ENCODE measurements at places on chromosomes 5 and 9. TPM values are rescaled to one million over a fixed set of nuclear protein-coding genes. Genes with fewer than 3 reads are reported as not detected.

DNA sequence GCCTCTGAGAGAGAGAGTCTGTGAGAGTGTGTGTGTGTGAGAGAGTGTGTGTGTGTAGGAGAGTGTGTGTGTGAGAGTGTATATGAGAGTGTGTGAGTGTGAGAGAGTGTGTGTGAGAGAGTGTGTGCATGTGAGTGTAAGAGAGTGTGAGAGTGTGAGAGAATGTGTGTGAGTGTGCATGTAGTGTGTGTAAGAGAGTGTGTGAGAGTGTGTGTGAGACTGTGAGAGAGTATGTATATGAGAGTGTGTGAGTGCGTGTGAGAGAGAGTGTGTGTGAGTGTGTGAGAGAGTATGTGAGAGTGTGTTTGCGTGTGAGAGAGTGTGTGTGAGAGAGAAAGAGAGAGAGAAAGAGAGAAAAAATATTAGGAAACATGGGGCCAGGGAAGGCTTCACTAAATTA lies 588.3 kb upstream of the SGCD start:
- H3K4me3 ChIP-seq, result no peak overlapping the region
- no peak overlapping the region for H3K27ac ChIP-seq
- no peaks in the 10 kb centered on the region for H3K36me3 ChIP-seq
- DNase-seq, result no peak
- peaks cover 3% of the 10 kb centered on the region for H3K27me3 ChIP-seq
- no peaks in the 10 kb centered on the region for H3K4me1 ChIP-seq

DNA sequence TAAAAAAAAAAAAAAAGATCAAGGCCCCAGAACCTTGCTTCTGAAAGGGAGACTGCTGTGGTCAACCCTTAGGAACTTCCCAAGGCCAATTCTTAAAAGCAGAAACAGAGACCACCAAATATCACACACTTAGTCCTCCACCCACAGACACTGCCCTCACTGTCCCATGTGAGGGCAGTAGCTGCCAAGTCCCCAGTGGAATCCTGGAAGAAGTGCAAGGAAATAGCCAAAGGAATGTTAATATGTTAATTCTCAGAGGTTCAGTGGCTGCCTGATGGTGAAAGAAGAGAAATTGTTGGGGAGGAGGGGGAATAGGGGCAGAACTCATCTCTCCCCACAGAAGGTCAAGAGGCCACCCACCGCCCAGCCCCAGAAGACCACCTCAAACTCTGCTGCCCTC lies 23.1 kb downstream of the FSTL4 start:
- peaks cover 6% of the 10 kb centered on the region for H3K27me3 ChIP-seq
- no peak overlapping the region for H3K4me3 ChIP-seq
- no peak for DNase-seq
- no peaks in the 10 kb centered on the region for H3K4me1 ChIP-seq

- H3K27me3 ChIP-seq, result peaks cover 2% of the 10 kb centered on the region
- no peaks in the 10 kb centered on the region for H3K36me3 ChIP-seq
Observed at GRCh38 chr5:33328818-33329217, 111.9 kb upstream of the TARS1 start.

DNA sequence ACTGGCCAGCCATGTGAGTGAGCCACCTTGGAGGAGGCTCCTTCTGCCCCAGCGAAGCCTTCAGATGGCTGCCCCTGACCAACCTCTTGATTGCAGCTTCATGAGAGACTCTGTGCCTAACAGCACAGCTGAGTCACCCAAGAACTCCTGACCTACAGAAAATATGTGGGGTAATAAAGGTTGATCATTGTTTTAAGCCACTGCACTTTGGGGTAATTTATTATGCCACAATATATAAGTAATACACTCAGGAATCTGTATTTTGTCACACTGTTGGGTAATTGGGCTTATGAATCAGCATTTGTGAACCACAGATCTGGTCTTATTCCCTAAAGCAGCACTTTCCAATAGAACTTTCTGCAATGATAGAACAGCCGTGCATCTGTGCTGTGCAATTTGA lies 24.4 kb upstream of the VDAC1 start:
- no peaks in the 10 kb centered on the region for H3K4me1 ChIP-seq
- H3K36me3 ChIP-seq, result no peaks in the 10 kb centered on the region
- no peak overlapping the region for H3K4me3 ChIP-seq
- no peaks in the 10 kb centered on the region for H3K27me3 ChIP-seq

GRCh38 chr5:43274435-43275114 lies 38.6 kb downstream of the HMGCS1 start:
- H3K4me1 ChIP-seq, result no peaks in the 10 kb centered on the region
- H3K27me3 ChIP-seq, result peaks cover 12% of the 10 kb centered on the region
- no peak overlapping the region for H3K27ac ChIP-seq
- no peak overlapping the region for H3K4me3 ChIP-seq
- no peak for DNase-seq

DNA sequence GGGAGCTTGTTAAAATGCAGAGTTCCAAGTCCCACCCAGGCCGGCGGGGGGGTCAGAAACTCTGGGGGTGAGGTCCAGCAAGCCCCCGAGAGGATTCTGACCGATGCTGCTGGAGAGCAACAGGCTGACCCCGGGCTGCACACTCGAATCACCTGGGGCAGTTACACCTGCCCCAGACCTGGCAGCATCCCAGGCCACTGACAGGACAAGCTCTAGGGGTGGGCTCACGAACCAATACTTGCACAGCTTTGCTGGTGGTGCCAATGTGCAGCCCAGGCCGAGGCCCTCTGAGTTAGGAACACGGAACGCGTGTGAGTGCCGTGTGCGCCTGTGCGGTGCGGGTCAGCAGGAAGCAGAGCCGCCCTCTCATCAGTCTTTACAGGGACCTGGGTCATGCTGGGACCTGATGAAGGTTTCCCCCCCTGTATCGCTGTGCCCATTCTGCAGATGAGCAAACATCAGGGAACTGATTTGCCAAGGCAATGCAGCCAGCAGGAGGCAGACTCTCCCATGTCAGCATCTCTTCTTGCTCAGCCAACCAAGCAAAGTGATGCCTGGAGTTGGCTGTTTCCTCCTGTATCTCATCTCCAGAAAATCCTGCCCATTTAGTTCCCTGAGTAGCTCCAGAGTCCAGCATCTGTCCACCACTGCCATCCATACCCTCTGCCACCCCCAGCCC lies 16.3 kb downstream of the FAM163B start:
- no peaks in the 10 kb centered on the region for H3K4me1 ChIP-seq
- no peak overlapping the region for H3K27ac ChIP-seq
- no peak overlapping the region for H3K4me3 ChIP-seq
- peaks cover 7% of the 10 kb centered on the region for H3K36me3 ChIP-seq

- H3K36me3 ChIP-seq, result no peaks in the 10 kb centered on the region
- no peak for DNase-seq
- H3K27me3 ChIP-seq, result no peaks in the 10 kb centered on the region
Observed at GRCh38 chr9:128146591-128147120, 2.6 kb upstream of the LCN2 start.

GRCh38 chr9:86515221-86515620 lies 161.0 kb upstream of the TUT7 start:
- peaks cover 3% of the 10 kb centered on the region for H3K27me3 ChIP-seq
- no peak overlapping the region for H3K27ac ChIP-seq
- H3K36me3 ChIP-seq, result no peaks in the 10 kb centered on the region

DNA sequence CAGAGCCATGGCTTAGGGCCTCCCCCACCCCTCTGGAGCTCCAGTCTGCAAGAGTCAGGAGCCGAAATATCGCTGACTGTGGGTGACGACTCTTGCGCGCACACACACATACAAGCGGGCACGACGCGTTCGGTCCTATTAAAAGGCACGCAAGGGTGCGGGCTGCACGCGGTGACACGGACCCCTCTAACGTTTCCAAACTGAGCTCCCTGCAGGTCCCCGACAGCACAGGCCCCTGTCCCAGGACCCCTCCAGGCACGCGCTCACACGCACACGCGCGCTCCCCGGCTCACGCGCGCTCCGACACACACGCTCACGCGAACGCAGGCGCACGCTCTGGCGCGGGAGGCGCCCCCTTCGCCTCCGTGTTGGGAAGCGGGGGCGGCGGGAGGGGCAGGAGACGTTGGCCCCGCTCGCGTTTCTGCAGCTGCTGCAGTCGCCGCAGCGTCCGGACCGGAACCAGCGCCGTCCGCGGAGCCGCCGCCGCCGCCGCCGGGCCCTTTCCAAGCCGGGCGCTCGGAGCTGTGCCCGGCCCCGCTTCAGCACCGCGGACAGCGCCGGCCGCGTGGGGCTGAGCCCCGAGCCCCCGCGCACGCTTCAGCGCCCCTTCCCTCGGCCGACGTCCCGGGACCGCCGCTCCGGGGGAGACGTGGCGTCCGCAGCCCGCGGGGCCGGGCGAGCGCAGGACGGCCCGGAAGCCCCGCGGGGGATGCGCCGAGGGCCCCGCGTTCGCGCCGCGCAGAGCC lies at the start of gene GRIN1:
Gene GRIN1 (plus strand): TSS at position 433 of the 746 bp plus-strand sequence. CDS start 333 bp downstream, outside the sequence.
- no peaks in the 10 kb centered on the region for H3K4me1 ChIP-seq
- H3K27me3 ChIP-seq, result peaks cover 47% of the 10 kb centered on the region
- no peak within 1 kb of the TSS for H3K4me3 ChIP-seq

Gene SAXO1
- not detected for total RNA-seq

Gene TNC
- total RNA-seq, result 1.2 TPM

Gene ASPN
- not detected for total RNA-seq

Gene PITX1
- total RNA-seq, result 0.14 TPM

Gene ZNF483
- total RNA-seq, result 3.4 TPM

Gene SMARCA2
- total RNA-seq, result 100 TPM

Gene DRD1
- not detected for total RNA-seq

Gene GRXCR2
- not detected for total RNA-seq

Gene CFAP77
- not detected for total RNA-seq
